ENCODE measurements at places on chromosomes 11 and 22.
A peak's percentile ranks its signal among the peaks of the same experiment; 100 is the strongest.

GRCh38 chr11:113189909-113190667 is 124.3 kb upstream of the TTC12 start:
- DNase-seq = no peak

DNA sequence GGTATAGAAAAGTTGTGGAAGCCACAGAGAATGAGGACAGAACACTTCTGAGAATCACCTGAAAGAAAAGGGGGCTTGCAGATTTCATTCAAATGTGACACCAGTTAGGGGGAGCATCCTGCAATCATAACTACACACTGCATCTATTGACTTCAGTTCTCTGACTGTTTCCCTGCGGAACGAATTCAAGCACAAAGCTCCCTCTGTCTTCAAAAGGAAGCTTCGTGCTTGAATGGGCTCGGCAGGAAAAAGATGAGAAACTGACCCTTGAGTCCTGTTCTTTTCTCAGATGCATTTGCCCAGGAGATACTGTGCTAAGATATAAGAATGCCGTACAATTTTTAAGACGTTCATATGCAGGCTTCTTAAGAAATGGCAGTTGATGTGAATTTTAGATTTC is 2000.4 kb upstream of the RAG2 start:
- no peak for DNase-seq

DNA sequence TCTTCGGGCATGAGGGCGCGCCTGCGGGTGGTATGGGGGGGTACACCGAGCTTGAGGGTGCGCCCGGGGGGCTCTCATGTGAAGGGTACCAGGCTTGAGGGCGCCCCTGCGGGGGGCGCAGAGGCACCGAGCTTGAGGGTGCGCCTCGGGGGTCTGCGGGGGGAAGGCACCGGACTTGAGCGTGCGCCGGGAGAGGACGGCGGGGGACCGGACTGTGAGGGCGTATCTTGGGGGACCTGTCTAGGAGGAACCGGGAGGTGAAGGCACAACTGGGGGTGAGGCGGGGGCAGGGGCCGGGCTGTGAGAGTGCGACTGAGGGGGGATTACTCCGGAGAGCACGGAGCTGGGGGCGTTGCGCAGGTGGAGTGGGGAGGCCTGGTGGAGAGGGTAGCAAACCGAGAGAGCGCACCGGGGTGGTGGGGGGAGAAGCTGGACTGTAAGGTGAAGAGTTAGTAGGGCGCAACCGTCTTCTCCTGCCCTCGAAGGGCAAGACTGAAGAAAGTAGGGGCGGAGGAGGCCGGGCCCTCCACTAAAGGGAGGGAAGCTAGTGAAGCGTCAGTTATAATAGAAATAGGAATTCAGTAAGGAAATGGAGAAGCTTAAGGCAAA is 1.1 kb upstream of the DDX6 start:
- DNase-seq = peak; percentile 18

GRCh38 chr22:32753591-32753990 is 47.9 kb upstream of the TIMP3 start:
- no peak for DNase-seq

Data from T follicular helper cell (primary cell).